ENCODE measurements at places on chromosomes 1 and 21.

DNA sequence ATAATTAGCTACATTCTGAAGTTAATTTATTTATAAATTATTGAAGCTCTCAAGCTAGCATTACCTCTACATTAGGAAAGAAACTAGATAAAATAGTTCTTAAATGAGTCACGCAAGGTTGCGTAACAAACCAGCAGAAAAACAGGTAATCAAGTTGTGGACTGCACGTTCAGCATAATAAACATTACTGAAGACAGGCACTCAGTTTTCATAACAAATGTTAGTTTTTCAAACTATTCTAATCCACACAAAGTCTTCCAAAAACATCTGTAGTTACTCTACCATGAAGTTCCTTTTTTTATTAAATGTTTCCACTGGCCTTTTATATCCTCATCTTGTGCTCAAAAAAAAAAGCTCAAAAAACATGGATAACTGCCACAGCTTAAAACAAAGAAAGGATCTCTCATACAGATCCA, 1.3 kb downstream of the TOR1AIP2 start:
- DNase-seq, result no peak

GRCh38 chr1:51488372-51489050, 30.6 kb downstream of the EPS15 start:
- DNase-seq, result no peak

GRCh38 chr1:117757668-117758067, 151.8 kb downstream of the TENT5C start:
- DNase-seq, result no peak

DNA sequence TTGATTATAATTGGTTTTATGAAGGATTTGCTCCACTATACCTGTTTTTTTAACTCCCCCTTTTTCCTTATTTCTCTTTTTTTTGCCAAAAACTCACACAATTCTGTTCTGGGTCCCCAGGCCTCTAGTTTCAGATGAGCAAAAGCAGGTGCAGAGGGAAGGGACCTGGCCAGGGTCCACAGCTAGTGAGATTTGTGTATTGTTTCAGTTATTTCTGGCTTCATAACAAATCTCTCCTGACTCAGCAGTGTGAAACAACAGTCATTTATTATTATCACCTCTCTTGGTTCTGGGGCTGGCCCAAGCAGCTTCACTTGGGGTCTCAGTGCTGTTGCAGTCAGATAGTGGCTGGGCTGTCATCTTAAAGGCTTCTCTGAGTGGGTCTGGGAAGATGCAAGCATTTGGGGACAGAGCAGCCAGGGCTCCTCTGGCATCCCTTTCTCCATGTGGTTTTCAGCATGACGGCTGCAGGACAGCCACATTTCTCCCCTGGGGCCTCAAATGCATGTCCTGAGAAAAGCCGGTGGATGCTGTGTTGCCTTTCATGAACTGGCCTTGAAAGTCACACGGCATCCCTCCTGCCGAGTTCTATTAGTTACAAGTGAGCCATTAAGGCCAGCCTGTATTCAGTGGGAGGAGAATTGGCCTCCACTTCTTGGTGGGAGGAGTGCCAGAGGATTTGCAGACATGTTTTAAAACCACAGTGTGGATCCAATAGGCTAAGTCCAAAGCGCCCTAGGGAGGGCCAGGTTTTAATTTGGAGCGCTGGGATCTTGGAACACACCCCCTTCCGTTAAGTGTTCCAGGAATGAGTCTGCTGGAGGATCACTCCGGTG, 137.1 kb downstream of the CAMTA1 start:
- no peak for DNase-seq

GRCh38 chr1:47563201-47563600, 125.4 kb downstream of the FOXD2 start:
- DNase-seq, result no peak

GRCh38 chr1:71269818-71270217, 189.0 kb upstream of the ZRANB2 start:
- DNase-seq, result no peak

DNA sequence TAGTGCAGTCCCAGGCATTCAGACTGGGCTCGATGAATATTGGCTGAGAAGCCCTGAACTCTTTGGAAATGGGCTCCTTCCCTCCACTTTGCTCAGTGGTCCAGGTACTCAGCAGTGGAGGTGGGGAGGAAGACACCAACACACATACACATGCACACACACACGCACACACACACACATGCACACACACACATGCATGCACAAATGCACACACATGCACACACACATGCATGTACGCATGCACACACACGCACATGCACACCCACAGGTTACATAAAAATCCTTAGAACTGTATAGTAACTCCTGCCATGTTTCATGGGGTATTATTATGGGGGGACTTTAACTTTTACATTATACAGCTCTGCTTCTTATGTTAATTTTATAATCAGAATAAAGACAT, 5.0 kb downstream of the TRIM62 start:
- no peak for DNase-seq

DNA sequence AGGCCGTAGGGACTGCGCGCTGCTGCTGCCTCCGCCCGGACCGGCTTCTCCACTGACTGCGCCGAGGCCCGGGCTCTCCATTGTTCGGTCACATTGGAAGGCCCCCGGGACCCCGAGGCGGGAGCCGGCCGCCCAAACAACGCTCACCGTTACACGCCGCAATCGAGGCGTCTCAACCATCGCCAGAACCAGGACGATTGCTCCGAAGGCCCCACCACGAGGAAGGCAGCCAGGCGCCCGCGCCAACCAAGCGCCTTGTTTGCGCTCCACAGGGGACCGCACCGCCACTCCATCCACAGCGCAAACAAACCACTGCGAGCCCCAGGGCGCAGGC, 595 bp downstream of the GLUL start:
- DNase-seq, result no peak

GRCh38 chr1:99590578-99591209, 55.2 kb upstream of the PALMD start:
- no peak for DNase-seq

GRCh38 chr1:117825414-117825813, 104.0 kb downstream of the GDAP2 start:
- no peak for DNase-seq

All from activated T-helper 1 cell treated with anti-CD3 and anti-CD28 coated beads, Interleukin-2, amount 50 U/mL, for 16 hours (primary cell).